Activated naive CD8-positive, alpha-beta T cell treated with anti-CD3 and anti-CD28 coated beads for 36 hours (primary cell): ENCODE measurements at places on chromosomes 2 and 18. TPM values are rescaled to one million over a fixed set of nuclear protein-coding genes. Genes with fewer than 3 reads are reported as not detected.

GRCh38 chr2:217095511-217096205, 235.8 kb upstream of the TNP1 start:
- no peak for DNase-seq

DNA sequence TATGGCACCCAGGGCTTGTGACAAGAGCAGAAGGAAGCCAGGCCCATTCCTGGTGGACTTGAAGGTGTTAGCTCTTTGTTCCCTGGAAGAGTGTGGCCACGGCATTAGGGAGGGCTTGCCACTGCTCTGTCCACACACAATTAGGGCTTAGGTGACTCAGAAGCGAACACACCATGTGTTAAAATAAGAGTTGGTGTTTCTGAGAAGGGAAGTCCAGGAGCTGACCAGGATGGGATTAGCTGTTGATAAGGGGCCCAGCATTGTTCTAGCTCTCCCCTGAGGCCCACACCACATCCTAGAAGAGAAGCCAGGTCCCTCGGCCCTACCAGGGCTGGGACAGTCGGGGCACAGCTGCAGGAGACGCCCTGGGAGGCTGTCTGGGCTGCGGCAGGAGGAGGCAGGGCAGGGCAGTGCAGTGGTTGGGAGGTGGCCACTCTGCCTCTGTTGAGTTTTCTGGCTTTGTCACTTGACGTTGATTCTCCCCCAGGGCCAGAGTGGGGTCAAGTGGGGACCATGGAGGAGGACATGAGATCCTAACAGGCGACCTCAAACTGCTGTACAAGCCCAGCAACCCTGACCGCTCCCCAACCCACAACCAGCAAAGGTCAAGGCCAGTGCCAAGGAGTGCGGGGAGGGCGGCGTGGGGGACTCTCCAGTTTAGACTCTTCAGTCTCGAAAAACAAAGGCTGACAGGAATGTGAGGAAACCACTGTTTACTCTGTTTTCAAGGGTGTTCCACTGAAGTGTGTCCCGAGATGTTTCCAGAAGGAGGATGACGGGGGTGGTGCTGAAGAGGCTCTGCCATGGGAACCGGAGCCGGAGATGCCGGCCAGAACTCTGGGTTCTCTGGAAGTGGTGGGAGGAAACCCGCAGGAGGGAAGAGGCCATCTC, 16.8 kb downstream of the GNLY start:
- no peak for DNase-seq

DNA sequence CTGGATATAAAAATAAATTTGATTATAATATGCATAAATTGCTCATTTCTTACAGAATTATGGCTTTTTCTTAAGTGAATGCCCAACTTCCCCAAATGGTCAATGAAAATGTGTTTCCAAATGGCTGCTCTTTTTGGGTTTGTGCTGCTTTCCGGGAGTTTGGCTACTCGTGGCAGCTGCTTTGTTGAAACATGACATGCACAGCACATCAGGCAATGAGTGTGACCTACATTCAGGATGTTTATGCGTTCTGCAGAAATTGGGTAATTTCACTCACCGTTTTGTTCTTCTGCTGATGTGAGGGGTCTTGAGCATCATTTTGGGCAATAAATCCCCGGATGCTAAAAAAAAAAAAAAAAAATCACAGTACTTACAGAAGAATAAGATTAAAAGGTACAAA, 825.0 kb upstream of the KLHL29 start:
- no peak for DNase-seq

GRCh38 chr2:101120124-101120996, 30.8 kb downstream of the TBC1D8 start:
- no peak for DNase-seq

DNA sequence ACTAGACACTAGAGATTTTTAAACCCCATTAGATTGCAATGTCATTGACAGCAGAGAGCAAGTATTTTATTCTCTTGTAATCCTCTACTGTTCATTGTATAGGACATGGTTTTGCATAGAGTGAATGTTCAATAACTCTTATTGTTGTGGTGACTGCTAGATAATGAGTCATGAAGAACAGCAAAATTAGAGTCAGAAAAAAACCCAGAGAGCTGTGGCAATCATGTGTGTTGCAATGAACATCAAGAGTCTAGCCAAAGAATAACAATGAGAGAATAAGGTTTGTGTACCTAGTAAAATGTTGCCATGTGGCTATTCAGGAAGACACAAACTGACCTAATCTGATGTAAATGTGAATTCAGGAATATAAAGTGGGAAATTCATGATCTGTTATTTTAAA, 684.0 kb downstream of the DSC3 start:
- DNase-seq, result no peak

Gene SPATA3
- not detected for total RNA-seq

Gene IL1F10
- not detected for total RNA-seq

DNA sequence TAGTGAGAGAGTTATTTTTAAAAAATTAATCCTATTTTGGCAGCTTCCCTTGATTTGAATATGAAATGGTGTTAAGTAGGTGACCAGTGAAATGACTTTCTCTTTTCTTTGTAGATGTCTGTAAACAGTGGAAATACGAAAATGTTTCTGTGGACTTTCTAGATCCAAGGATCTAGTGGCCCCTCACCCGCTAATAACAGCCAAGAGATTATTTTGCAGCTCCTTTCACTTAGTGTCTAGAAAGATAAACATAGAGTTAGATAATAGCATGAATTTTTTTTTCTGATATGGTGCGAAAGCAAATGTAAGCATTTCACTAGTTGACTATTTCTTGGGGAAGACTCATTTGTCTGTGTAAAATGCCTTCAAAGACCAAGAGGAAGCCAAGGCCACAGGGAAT, 57.7 kb downstream of the ARHGAP15 start:
- DNase-seq, result no peak

Gene PLCL1
- 0.22 TPM for total RNA-seq

Gene CFC1
- total RNA-seq, result not detected

Gene TRABD2A
- 61.7 TPM for total RNA-seq

GRCh38 chr2:203326356-203326755, 1.8 kb upstream of the ABI2 start:
- DNase-seq, result no peak
